NCI-H1092 (cell line): ENCODE measurements at places on chromosomes 2 and 18.

GRCh38 chr18:78192054-78192453 is 787.6 kb upstream of the SALL3 start:
- DNase-seq: peak; percentile 89

- DNase-seq: no peak
Measured at GRCh38 chr2:141513853-141514252, 617.0 kb downstream of the LRP1B start.

GRCh38 chr2:69985216-69985615 is 23.8 kb upstream of the ASPRV1 start:
- DNase-seq: no peak

DNA sequence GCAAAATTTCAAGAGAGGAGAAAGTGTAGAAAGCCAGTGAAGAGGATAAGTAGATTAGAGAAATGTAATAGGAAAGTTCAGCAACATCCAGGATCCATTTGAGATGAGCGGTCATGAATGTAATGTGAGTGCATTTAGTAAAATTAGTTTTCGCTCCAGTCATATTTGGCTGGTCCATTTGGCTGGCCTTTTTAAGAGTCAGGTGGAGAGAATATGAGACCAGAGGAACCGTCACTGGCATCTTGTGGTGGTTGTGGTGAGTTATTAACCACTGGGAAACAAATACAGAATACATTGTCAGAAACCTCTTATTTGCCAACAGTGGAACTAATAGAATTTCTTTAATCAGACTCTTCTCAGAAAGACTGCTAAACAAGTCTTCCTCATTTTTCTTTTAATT is 1064.3 kb upstream of the CDH2 start:
- DNase-seq: no peak

GRCh38 chr2:168552450-168552856 is 96.4 kb downstream of the CERS6 start:
- peak; percentile 3 for DNase-seq

DNA sequence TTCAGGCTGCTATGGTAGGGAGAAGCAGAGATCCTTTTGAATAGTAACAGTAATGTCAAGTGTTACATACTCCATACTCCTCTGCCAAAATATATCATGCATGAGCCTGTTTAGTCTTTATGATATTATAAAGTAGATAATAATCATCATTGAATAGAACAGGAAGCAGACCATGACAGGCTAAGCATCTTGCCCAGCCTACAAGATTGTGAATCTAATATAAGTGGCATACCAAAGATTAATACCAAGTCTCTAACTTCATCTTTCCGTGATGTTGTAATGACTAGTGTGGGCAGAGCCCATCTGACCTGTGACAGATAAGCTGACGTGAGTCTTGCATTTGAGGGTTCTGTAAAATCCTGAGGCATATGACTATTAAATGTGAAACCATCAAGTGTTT is 13.1 kb downstream of the NDUFB3 start:
- DNase-seq: no peak

GRCh38 chr2:165277295-165277694 is 38.1 kb downstream of the SCN2A start:
- DNase-seq: no peak

GRCh38 chr2:142299021-142299420 is 168.2 kb upstream of the LRP1B start:
- DNase-seq: no peak

- DNase-seq: no peak
Measured at GRCh38 chr18:31572368-31572767, 19.3 kb upstream of the TTR start.
